Activated CD4-positive, CD25-positive, alpha-beta regulatory T cell treated with anti-CD3 and anti-CD28 coated beads, Interleukin-2, amount 50 U/mL, for 24 hours (primary cell): ENCODE measurements at places on chromosomes 5 and 9.

GRCh38 chr5:38468202-38468673, 88.2 kb downstream of the LIFR start:
- ATAC-seq: no peak

DNA sequence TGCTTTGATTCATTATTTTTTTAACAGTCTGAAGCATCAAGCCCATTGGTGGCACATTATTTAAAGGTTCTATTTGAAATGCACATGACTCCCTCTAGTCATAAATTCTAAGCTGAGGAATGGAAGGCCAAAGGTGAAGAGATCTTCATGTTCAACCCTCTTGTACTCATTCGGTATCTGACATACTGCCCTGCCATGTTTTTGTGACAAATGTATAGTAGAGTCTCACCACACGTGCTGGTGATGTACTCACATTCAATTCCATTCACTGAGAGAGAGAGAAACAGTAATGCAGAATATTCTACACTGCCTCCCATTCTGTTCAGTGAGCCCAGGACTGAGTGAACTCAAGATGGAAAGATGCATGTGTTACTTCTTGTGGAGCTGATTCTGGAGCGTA, 98.3 kb downstream of the GDA start:
- ATAC-seq: no peak

- peak; percentile 14 for ATAC-seq
Measured at GRCh38 chr5:40653221-40654022, 26.3 kb upstream of the PTGER4 start.

DNA sequence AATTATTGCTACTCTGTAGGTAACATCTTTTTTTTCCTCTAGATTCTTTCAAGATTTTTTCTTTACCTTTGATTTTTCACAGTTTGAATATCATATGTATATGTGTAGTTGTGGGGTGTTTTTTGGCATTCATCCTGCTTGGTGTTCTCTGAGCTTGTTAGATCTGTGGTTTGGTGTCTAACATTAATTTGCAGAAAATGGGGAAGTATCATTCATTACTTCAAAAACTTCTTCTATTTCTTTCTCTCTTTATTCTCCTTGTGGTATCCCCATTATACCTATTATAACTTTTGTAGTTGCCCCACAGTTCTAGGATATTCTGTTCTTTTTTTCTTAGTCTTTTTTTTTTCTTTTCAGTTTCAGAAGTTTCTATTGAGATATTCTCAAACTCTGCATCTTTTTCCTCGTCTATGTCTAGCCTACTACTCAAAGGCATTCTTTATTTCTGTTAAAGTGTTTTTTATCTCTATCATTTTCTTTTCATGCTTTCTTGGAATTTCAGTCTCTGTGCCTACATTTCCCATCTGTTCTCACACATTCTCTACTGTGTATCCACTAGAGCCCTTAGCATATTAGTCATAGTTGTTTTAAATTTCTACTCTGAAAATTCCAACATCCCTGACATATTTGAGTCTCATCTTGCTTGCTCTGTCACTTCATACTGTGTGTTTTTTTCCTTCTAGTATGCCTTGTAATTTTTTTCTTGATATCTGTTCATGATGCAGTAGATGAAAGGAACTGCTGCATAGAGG, 60.1 kb upstream of the GNA14 start:
- no peak for ATAC-seq

DNA sequence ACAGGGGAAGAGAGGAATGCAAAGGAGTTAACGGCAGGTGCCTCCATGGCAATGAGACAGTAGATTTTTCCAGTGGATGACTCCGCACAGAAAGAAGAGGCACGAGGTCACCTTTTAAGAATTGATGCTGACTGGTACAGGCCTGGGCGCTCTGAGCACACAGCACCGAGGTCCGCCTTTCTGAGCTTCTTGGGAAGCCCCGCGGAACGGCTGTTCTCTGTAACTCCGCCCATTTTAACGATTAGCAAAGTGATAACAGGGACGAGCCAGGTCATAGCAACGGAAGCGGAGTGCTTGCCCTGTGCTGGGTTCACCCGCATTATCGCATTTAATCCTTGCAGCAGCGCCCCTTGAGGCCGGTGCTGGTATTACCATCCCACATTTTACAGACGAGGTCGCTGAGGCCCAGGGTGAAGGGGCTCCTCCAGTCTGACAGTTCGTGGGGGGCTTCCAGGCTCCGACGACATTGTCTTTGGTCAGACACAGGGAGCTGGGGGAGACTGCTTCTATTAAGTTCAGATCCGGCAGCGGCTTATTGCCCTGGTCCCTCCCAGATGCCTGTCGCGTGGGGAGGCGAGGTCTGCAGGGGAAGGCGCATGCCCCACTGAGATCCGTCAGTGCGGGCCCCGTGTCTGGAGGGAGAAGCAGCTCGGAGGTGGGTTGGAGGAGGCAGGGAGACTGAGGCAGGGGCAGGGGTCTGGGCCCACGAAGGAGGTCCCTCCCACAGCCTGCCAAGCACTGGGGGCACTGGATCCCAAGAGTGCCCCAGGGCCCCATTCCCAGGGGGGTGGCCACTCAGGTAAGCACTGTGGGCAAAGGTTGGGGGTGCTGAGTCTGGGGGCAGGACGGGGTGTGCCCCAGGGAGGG, 22.3 kb upstream of the HMCN2 start:
- ATAC-seq: peak; percentile 57

DNA sequence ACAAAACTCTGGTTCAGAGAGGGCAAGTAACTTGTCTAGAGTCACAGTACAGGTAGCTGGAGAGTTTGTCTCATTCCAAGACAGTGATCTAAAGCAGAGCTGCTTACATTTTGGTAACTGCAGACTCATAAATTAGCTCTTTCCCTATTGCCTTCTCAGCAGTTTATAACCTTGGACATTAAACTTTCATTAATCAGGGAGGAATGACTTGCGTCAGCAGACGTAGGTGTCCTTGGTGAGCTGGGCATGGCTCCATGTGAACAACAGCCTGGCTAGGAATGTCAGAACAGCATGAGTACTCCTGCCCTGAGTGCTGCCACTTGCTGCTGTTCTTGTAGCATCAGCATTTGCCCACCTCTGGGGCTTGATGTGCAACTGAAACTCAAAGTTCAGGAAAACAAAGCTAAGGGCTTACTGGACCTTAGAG, 2.2 kb upstream of the ALDOB start:
- ATAC-seq: no peak

GRCh38 chr5:180640861-180641565, 8.4 kb downstream of the FLT4 start:
- ATAC-seq: no peak

DNA sequence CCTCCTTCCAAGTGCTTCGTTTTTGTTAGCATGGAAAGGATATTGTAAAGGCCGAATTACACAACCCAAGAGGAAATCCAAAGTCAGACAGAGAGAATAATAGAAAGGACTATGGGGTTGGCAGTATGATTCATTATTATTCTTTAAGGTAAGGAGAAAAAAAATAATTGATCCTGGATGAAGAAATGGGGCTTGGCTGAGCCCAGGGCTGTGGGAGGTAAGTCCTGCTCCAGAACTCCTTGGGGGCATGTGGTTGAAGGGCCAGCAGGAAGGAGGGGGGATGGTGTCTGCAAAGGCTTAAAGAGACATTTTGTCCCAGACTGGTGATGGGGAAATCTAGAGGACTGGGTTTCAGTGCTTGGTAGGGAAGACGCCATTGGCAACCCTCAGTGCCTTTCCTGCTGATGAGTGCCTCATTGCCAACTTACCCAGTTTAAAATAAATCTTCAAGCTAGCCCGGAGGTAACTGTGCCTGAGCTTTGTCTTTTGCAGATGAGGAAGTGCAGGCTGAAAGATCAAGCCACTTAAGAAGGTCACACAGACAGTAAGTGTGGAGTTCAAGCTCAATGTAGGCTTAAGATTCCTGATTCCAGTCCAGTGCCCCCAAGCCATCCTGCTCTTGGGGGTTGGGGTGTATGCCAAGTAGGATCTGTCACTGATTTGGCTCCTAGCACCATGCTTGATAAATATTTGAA, 30.2 kb downstream of the FOXI1 start:
- ATAC-seq: no peak

- peak; percentile 65 for ATAC-seq
Measured at GRCh38 chr9:21964925-21965385, 29.2 kb downstream of the CDKN2A start.

- no peak for ATAC-seq
Measured at GRCh38 chr5:84292788-84293653, 91.7 kb downstream of the EDIL3 start.

- no peak for ATAC-seq
Measured at GRCh38 chr5:140058212-140058932, 15.3 kb upstream of the NRG2 start.

DNA sequence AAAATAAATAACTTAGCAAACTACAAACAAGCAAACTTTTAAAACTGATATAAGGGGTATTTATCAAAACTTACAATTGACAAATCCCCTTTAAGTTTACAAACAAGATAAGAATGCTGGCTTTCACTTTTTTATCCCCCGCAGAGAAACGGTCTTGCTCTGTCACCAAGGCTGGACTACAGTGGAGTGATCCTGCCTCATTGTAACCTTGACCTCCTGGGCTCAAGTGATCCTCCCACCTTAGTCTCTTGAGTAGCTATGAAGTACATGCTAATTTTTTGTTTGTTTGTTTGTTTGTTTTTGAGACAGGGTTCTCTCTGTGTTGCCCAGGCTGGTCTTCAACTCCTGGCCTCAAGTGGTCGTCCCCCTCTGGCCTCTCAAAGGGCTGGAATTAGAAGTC, 9.0 kb upstream of the NIPSNAP3A start:
- no peak for ATAC-seq

DNA sequence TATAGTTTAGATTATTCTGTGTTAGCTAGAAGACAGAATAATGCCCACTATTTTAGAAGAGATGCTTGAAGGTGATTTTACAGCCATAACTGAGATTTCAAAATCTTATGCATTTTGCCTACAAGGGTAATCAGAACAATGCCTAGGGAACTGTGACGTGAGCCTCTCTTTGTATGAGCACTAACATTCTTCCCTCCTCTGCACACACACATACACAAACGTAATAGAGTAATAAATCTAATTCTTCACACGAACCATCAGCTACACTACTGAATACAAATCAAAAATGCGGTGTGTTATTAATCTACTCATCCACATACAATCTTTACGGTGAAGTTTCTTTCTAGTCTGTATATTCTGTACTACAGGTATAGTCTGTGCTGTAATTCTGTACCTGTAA, 227.8 kb downstream of the PLK2 start:
- no peak for ATAC-seq

DNA sequence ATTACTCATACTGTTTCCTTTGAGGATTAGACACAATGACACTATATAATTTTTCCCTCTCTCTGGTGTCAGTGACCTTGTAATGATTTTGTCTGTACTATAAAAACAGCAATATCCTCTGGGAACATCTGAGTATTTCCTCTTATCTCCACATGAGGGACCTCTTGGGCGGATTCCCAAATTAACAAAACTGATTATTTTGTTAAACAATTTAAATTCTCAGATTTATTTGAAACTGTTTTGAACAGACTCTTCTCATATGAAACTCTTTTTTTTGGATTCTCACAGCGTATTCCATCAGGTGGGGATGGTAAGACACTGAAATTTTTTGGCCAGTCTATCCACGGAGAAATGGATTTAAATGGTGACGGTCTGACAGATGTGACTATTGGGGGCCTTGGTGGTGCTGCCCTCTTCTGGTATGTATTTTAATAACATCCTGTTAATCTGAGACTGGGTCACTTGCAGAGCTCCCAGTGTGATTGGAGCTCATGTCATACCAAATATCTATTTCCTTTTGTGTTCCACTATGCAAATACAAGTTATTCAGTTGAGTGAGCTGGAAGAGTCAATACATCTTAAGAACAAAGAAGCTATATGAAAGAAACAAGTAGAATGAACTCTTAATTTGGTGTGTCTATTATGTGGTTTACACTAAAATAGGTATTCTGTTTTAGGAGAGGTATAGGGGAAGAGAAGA, 73.8 kb upstream of the ITGA2 start:
- ATAC-seq: peak; percentile 73

DNA sequence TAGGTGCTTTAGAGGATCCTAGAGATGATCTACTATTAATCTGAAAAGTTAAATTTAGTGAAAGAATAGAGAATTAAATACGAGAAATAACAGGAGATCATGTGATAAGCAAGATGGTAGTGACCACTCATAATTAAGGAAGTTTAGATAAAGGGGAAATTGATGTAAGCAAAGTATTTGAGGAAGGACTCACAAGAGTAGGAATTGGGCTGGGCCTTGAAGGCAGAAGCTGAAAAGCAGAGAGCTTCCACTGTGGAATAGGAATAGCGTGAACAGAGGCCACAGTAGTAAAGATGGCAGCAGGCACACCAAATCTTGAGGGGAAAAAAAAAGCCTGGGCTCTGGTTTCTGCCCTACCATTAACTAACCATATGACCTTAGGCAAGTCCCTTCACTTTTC, 38.0 kb downstream of the KIF24 start:
- no peak for ATAC-seq

GRCh38 chr5:58107704-58108103, 352.2 kb downstream of the PLK2 start:
- no peak for ATAC-seq

DNA sequence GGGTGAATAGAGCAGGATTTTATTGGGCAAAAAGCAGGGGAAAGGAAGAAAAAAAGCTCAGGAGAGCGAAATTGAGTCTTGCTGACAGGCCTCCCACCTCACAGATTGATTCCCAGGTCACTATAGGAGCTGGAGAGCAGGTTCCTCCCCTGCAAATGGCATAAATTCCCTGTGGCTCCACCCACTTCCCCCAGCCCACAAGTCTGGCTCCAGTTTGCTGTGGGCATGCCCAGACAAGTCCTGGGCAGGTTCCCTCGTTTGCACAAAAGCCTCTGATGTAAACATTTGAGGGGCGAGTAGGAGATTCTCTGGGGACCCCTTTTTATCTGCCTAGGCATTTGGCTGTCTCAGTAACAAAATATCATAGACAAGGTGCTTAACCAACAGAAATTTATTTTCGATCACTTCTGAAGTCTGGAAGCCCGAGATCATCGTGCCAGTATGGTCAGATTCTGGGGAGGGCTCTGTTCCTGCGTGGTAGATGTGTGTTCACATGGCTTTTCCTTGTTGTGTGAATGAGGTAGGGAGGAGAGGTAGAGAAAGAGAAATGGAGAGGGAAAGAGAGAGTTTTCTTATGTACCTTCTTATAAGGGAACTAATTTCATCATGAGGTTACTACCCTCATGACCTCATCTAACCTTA, 614.5 kb downstream of the MAT2B start:
- ATAC-seq: no peak

GRCh38 chr9:133632806-133633680, 3.1 kb upstream of the DBH start:
- ATAC-seq: no peak

GRCh38 chr5:129672006-129672405, 75.9 kb upstream of the MINAR2 start:
- no peak for ATAC-seq

DNA sequence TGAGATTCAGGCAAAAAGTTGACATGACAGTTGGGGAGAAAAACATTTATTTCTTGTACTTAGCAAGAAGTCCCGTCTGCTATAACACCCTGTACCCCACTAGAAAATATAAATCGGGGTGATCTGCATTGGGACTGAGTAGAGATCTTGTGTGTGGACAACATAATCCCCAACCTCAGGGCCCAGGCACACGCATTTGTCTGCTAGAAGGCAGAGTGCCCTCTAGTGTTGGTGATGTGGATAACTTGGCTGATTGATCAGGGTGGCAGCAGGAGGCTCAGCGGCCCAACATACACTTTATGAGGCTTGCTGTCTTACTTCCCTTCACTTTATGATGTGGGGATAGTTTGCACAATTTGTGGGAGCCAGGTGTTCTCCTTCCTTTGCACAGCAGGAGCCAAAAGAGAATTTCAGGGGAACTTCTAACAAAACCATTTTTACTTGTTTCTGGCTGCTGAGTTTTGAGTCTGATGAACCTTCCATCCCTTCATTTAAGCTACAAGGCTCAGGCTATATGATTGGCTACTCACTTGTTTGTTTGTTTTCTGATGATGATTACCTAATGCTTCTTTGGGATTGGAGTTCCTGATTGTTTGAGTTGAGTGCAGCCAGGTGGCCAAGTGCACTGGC, 263.2 kb downstream of the DMAC1 start:
- peak; percentile 38 for ATAC-seq
